Left renal pelvis (tissue), 4 donors: ENCODE measurements at places on chromosomes 7 and 10. TPM values are rescaled to one million over a fixed set of nuclear protein-coding genes. Genes with fewer than 3 reads are reported as not detected.

Gene SLC16A9
- 32.7 TPM for polyA plus RNA-seq

Gene GPR85
- 5.3 TPM for polyA plus RNA-seq

Gene GRID1
- polyA plus RNA-seq: 1.9 TPM

Gene NACAD
- polyA plus RNA-seq: 9.1 TPM

Gene STAG3
- polyA plus RNA-seq: 11.3 TPM

Gene TMEM184A
- 10.7 TPM for polyA plus RNA-seq

Gene LHFPL3
- 8.5 TPM for polyA plus RNA-seq

Gene RAPGEF5
- polyA plus RNA-seq: 33.6 TPM

Gene CCDC136
- polyA plus RNA-seq: 12.3 TPM

Gene FLNC
- polyA plus RNA-seq: 17.4 TPM

GRCh38 chr7:13115855-13116254, 428.4 kb downstream of the ARL4A start:
- no peak for DNase-seq

DNA sequence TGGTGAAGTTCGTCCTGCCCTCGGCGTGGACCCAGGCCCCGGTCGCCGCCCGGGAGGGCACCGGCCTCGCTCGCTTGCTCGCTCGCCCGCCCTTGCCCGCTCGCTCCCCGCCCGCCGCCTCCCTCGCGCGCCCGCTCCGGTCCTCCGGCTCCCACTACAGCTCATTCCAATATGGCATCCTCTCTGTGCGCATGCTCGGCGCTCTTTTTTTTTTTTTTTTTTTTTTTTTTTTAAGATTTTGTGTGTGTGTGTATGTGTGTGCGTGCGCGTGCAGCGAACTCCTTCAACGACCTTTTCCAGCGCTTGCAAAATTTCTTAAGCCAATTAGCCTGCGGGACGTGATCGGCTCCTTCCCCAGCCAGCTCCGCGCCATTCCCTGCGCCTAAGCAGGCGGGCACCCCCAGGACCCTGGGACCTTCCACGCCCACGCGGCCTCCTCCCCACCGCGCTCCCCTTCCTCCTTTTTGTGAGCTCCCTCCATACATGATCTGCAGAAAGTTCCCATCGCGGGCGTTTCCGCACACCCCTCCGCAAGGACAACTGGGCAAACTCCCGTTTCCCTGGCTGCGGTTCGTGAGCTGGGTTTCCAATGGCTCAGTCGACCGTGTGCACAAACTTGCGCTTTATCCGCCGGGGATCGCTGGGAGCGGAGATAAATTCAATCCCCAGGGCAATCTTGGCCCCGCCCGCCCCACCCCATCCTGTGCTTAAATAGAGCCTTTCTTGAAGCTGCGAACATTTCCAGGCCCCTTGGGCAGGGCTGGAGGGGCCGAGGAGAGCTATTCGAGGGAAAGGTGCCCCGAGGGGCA, at the start of gene SFMBT2:
Gene SFMBT2, minus strand, starts transcription at position 173 of the 809 bp plus-strand sequence. CDS start 29,136 bp downstream, outside the sequence.
- no peak for DNase-seq

DNA sequence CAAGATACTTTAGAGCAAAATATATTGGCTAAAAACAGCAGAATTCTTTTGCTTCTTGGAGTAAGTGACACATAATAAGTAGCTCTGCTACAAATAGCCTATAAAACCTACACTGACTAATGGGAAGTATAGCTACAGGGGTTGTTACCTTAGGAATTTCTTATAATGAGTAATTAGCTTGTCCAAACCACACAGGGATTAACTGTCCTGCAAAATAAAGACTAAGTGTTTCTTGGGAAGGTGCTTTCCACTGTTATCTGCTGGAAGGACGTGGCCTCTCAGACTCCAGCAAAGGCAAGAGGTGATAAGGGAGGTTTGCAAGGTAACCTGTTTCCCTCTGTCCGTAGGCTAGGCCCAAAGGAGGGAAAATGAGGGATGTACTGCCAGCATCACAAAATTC, 302.4 kb downstream of the DOCK4 start:
- DNase-seq: no peak

- DNase-seq: peak; percentile 31
These were observed 23.6 kb upstream of the SRI start for GRCh38 chr7:88243345-88243909.

GRCh38 chr10:12993595-12993994, 7.9 kb downstream of the CCDC3 start:
- no peak for DNase-seq

- DNase-seq: no peak
These were observed 55.1 kb downstream of the KCTD7 start for GRCh38 chr7:66683770-66684123.

GRCh38 chr7:4700577-4701235, 18.6 kb downstream of the FOXK1 start:
- no peak for DNase-seq

DNA sequence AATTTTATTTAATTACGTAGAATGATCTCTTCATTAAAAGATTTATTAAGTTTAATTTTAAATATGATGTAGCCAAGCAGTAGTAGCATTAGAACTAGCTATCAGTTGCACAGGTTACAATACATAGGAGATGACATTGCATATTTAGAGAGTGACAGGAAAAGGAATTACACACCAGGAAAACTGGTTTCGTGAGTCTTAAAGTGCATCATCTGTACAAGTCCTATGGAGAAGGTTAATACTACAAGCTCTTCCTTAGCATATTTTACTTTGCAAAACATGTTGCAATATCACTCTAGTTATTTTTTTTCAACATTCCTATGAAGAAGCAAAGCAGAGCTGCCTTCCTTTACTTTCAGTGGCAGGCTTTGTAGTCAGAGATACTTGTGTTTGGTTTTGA, 20.2 kb upstream of the SEM1 start:
- no peak for DNase-seq

GRCh38 chr10:95745501-95745900, 10.5 kb upstream of the ENTPD1 start:
- no peak for DNase-seq

DNA sequence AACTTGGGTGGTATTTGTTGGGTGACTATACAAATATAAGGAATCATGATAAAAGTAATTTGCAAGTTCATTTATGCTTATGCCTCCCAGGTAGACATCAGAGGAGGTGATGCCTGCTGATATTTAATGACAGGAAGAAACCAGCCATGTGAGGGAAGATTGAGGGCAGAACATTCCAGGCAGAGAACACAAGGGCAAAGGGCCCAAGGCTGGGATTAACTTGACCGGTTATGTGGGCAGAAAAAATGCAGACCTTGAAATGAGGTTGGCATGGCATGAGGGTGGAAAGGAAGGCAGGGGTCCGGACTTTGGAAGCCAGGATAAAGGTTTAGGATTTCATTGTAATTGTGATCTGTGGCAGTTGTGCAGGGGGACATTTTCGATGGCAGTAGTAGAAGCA, 68.0 kb upstream of the MTPN start:
- DNase-seq: no peak

- no peak for DNase-seq
These were observed 25.5 kb downstream of the PRR15 start for GRCh38 chr7:29588900-29589696.

- DNase-seq: no peak
These were observed 44.1 kb downstream of the ZNF33B start for GRCh38 chr10:42594246-42594650.
